CD4-positive, alpha-beta T cell treated with Interferon alpha-2 for 1 hour (primary cell): ENCODE measurements at places on chromosomes 1 and 21.
A peak's percentile ranks its signal among the peaks of the same experiment; 100 is the strongest.

DNA sequence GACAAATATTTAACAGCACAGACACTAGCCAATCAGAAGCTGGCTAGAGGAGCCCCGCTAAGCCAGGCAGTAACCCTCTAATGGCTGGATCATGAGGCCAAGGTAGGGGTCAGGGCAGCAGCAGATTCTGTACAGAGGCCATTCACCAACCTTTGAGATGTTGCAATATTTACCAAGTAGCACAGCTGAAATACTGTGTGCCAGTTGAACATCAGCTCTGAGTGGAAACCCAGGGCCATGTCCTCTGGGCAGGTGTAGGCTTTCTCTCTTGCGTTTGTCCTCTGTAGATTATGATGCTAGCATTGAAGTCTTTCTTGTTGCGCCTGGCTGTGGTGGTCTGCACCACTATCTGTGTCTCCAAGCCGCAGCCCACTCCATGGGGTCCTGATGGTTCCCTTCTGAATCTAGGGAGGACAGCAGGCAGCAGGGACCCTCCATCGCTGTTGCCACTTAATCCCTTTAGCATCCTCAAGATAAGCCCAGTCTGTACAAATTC, 2.5 kb upstream of the COG2 start:
- no peak for DNase-seq

DNA sequence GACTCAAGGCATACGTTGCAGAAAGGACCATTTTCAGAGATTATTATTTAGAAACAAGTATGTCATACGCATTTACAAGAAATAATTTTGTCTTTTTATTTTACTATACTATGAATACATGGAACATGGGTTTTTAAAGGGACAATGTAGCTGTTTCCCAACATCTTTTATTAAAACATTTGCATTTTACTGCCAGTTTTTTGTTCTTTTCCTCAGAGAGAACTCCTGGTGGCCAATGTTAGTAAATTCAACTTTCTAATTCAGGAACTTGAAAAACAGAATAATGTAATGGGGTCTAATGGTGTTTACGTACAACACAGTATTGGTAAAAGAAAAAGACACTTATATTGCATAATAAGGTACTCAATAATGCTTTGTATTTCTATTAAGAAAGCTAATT, 14.9 kb downstream of the PRDM2 start:
- no peak for DNase-seq

GRCh38 chr1:114286960-114287359, 133.3 kb upstream of the SYT6 start:
- no peak for DNase-seq

DNA sequence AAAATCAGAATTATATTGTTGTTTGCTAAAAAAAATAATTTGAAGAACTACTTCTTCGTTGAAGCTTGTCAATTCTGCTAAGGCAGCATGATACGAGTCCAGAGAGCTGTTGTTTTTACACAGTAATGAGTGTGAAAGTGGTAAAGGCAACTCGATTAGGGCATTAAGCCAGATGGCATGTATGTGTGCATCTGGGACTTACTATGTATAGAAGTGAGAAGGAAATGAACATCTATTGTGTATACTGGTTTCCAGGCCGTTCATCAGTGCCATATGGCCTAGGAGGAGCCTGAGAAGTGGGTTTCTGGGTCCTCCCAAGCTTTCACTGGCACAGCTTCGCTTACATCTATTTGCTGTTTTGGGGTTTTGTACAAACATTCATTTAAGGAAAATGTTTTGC, 5.7 kb downstream of the CTPS1 start:
- DNase-seq = no peak

GRCh38 chr1:168520832-168521231, 23.0 kb downstream of the XCL2 start:
- DNase-seq = no peak

GRCh38 chr1:10733474-10734366, 62.7 kb downstream of the CASZ1 start:
- no peak for DNase-seq

GRCh38 chr1:70666381-70667140, 255.5 kb downstream of the CTH start:
- DNase-seq = no peak

- DNase-seq = no peak
Observed at GRCh38 chr1:163076981-163077761, 8.0 kb downstream of the RGS4 start.

GRCh38 chr1:241308471-241308870, 48.5 kb downstream of the RGS7 start:
- DNase-seq = no peak

GRCh38 chr1:203439131-203439730, 36.4 kb upstream of the PRELP start:
- no peak for DNase-seq

- DNase-seq = no peak
Observed at GRCh38 chr1:10813799-10814198, 17.4 kb upstream of the CASZ1 start.

GRCh38 chr1:32056598-32056997, 16.1 kb upstream of the TMEM39B start:
- DNase-seq = no peak

GRCh38 chr21:31251686-31252085, 92.4 kb downstream of the TIAM1 start:
- no peak for DNase-seq

DNA sequence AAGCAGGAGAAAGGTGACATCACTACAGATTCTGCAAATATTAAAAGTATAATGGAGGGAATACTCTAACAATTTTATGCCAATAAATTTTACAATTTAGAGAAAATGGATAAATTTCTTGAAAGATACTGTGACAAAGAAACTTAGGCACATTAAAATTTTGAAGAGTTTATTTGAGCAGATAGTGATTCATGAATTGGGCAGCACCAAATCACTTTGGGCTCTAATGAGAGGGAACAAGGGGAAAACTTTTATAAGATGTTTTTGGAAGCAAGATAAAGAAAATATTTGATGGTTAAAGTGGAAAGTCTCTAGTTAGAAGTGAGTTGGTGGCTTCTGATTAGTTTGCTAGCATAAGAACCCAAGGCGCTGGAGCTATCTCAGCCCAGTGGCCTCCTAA, 55.2 kb upstream of the FMN2 start:
- no peak for DNase-seq

- no peak for DNase-seq
Observed at GRCh38 chr1:28927266-28927647, 12.9 kb downstream of the EPB41 start.

GRCh38 chr1:62906428-62906886, 122.5 kb downstream of the ATG4C start:
- DNase-seq = no peak

- no peak for DNase-seq
Observed at GRCh38 chr1:174397261-174397660, 50.5 kb upstream of the GPR52 start.

- no peak for DNase-seq
Observed at GRCh38 chr1:204599098-204599497, 82.9 kb downstream of the MDM4 start.

DNA sequence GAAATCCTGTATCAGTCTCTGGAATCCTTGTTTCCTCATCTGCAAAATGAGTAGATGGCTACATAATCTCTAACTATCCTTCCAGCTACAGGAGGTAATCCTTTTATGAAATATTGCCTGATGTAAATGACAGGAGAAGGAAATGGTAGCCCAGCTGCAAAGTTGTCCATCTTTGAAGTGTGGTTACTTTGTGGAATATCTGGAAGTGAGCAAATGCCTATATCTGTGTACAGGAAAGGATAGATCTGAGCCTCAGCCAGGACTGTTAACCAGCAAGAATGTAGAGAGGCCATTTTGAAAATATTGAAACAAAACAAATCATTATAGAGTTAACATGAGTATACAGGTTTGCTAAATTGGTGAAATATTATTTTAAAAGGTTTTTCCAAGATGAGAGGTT, 74.8 kb upstream of the BMP8A start:
- no peak for DNase-seq

DNA sequence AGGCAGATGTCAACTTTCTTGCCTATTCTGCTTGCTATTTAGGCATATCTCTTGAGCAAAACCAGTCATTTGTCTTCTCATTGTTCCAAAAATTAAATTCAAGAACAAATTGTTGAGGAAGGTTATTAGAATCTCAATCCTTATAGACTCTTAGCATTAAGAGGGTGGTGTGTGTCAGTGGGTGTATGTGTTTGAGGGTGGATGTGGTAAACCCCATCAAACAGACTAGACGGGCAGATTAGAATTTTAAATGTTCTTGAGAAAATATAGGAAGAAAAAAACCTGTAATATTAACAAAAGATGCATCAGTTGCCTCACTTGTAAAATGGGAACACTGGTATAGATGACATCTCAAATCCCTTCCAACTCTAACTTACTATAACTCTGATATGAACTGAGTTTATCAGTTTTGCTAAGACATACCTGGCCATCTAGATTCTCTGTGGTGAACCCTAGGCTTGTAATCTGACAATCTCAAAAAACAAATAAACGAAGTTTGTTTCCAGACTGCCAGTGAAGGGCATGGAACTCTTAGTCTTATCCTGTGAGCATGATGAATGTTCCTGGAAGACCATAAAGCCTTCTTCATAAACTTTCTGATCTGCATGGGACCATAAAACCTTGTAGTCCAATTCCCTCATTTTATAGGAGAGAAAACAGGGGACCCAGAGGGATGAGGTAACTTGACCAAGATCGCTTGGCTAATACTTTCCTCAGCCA, 176.3 kb upstream of the SGIP1 start:
- peak; percentile 58 for DNase-seq

DNA sequence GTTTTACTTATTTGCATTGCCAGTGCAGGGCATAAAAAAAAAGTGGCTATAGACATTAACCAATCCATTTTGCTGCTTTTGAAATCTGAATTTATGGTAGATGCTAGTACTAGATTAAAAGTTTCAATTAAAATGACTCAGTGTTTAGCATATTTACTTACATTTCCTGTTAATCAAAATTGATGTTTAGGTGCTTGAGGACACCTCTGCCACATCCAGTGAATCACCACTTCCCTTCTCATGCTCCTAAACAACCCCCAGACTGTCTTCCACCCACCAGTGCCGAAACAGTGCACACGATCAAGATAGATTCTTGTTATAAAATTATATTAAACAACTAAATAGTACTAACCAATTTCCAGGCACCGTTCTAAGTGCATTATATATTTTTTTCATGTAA, 32.7 kb downstream of the HSD17B7 start:
- no peak for DNase-seq

- DNase-seq = no peak
Observed at GRCh38 chr1:17078991-17079868, 25.4 kb upstream of the SDHB start.

GRCh38 chr1:69077633-69078032, 490.1 kb upstream of the LRRC7 start:
- DNase-seq = no peak

GRCh38 chr1:17587693-17588047, 48.2 kb downstream of the ARHGEF10L start:
- DNase-seq = no peak

DNA sequence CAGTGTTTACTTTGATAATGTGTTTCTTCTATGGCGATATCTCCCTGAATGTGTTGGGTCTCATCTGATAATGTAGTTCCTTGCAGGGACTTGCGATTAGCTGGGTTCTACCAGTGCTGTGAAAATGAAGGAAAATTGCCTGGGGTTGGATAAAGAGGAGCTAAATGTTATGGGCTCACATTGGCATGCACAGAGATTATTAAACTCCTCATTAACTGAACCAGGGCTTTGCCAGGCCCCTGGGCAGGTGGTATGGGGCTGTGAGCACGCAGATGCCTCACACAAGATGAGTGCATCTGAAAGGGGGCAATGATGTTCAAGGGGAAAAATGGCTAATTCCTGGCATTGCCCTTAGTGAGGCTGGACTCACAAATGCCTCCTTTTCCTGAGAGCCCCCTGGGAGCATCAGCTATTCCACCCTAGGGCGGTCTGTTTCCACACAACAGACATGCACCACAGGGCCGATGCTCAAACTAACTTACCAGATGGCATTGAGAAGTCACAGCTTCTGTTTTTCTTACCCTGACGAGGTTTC, 321.1 kb downstream of the SEC16B start:
- DNase-seq = no peak

- no peak for DNase-seq
Observed at GRCh38 chr1:100323419-100324106, 28.7 kb upstream of the CDC14A start.

- DNase-seq = no peak
Observed at GRCh38 chr1:30742300-30742962, 15.1 kb downstream of the LAPTM5 start.
